NCI-H1436 treated with DMSO at 0.1 percent for 48 hours (cell line): ENCODE measurements at places on chromosomes 13 and 19.

- DNase-seq = no peak
These were observed 176.4 kb upstream of the TSHZ3 start for GRCh38 chr19:31525610-31526147.

DNA sequence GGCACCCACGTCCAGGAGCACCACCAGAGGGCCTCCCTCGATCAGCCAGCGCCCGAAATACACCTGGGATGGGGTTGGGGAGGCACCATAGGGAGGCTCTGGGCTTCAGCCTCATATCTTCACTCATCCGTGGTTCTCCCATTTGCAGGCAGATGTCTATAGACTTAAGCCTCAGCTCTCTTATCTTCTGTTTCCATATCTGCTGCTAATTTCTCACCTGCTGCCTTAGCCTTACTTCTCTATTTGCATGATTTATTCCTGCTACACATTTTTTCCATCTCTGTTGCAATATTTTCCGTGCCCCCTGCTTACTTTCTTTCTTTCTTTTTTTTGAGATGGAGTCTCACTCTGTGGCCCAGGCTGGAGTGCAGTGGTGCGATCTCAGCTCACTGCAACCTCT is 5.8 kb downstream of the GYS1 start:
- DNase-seq = no peak

GRCh38 chr13:111394211-111394922 is 73.9 kb downstream of the TEX29 start:
- no peak for DNase-seq

DNA sequence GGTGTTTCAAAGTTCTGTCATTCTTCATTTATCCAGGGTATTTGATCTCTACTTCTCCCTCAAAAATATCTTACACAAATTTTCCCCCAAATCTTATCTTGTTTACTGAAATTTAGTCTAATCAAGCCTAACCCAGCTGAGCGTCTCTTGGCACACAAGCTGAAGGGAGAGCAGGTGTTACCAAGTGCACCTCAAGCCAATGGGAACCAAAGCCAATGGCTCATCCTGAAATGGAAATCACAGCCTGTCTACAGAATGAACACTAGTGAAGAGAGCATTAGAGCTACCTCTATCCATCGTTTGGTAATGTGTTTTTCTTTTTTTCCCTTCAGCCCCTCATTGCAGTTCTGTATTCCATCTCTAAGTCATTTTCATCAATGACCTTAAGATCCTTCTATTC is 1350.8 kb downstream of the OLFM4 start:
- no peak for DNase-seq

DNA sequence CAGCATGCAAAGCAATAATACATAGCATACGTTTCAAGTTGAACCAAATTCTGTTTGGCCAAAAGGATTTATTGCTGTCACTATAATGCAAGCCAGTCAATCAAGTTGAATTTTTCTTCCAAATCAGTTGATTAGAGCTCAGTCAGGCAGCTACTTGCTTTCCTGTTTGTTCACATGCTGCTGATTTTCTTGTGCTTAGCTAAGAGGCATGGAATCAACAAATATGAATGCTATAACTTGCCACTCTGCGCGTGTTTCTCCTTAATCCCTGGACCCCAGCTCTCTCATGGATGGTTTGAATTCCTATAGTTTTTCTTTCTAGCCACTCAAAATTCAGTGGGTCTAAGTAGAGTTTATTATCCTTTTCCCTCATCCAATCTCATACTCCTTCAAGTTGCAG is 311.3 kb downstream of the KLF5 start:
- no peak for DNase-seq

DNA sequence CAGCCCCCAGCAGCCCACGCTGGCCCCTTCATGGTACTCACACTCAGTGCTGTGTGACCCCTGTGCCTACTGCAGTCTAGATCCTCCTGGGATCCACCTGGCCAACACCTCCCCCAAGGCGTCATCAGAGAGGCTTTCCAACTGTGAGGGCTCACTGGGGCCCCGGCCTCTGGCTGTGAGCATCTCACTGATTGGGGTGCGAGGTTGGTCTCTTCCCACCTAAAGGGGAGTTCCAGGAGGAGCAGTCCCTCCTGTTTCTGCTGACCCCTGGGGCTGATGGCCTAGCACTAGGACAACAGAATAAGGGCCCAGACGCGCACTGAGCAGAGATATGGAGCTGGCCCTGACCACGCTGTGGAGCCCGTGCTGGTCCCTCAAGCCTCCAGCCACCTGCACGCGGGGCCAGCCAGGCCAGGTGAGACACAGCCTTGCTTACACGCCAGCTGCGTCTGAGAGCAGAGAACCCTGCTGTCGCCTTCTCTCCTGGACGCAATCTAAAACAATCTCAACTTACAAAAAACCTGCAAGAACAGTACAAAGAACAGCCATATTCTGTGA is 32.2 kb downstream of the ELL start:
- DNase-seq = no peak

GRCh38 chr19:50255115-50255514 is 51.7 kb downstream of the MYH14 start:
- no peak for DNase-seq

DNA sequence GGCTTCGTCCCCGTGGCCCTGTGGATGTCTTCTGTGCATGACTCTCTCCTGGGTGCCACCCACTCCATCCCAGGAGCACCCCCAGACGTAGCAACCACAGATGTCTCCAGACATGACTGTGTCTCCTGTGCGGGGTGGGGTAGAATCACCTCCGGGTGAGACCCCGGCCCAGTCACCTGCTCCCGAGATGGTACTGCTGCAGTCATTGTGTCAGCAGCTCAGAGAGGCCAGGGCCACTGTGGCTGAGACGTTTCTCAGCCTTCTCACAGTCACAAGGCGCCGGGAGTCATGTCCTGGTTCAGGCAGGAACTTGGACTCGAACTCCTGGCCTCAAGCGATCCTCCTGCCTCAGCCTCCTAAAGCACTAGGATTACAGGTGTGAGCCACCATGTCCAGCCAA is 16.6 kb downstream of the NCLN start:
- DNase-seq = no peak

GRCh38 chr13:49569993-49570689 is 15.2 kb downstream of the RCBTB1 start:
- DNase-seq = no peak

GRCh38 chr19:13138916-13139198 is 11.3 kb downstream of the STX10 start:
- no peak for DNase-seq

DNA sequence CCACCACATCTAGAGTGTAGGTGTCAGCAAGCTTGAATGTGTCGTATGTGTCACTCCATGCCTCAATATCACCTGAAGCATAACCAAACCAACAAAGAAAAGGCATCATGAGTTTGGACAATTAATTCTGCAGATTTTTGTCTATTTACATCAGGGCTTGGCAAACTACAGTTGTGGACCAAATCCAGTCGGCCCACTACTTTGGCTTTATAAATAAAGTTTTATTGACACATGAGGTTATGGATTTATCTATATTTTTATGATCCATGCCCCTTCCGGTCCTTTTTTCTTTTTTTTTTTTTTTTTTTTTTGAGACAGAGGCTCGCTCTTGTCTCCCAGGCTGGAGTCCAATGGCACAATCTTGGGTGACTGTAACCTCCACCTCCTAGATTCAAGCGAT is 9.2 kb upstream of the CABP5 start:
- DNase-seq = no peak

GRCh38 chr13:79658333-79658975 is 177.5 kb downstream of the NDFIP2 start:
- DNase-seq = no peak
